ENCODE measurements at places on chromosomes 1 and 21.
A peak's percentile ranks its signal among the peaks of the same experiment; 100 is the strongest.

- DNase-seq: no peak
These were observed 16.0 kb downstream of the PLA2G2E start for GRCh38 chr1:19907456-19907855.

GRCh38 chr1:151318975-151319374 is 8.2 kb downstream of the PI4KB start:
- no peak for DNase-seq

GRCh38 chr1:54940042-54940441 is 40.4 kb upstream of the TMEM61 start:
- no peak for DNase-seq

GRCh38 chr21:31873696-31874599 is 1.1 kb downstream of the HUNK start:
- DNase-seq: no peak

- peak; percentile 19 for DNase-seq
These were observed 31.6 kb upstream of the UBE2U start for GRCh38 chr1:64171797-64172281.

DNA sequence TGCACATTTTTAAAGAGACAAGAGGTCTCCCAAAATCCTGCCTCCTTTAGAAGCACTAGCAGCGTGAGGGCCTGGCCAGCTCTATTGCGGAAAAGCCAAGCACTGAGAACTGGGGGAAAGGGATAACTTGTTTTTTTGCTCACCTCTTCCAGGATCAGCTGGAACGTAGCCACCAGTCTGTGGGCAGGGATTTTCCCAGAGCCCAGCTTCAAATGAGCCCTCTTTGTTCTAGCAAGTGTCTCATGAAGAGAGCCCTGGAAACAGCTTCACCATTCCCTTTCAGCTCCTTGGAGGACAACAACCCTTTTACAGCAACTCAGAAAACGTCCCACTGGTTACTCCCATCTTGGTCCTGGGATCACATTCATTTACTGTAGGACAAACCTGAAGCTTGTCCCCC is 195.4 kb downstream of the LMX1A start:
- DNase-seq: no peak

DNA sequence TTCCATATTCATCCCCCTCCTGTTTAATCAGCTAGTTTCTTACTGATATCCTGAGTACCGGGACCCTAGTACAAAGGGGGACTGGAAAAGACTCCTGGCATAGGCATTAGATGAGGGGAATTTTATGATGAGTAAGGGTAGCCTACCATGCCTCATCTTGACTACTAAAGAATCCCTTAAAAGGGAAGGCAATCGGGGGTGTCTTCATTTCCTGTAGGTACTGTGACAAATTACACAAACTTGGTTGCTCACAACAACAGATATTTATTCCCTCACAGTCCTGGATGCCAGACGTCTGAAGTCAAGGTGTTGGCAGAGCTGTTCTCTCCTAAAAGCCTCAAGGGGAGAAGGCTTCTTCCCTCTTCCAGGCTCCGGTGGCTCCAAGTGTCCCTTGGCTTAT is 28.9 kb upstream of the RUNX1 start:
- DNase-seq: no peak

- no peak for DNase-seq
These were observed 160.3 kb downstream of the CACNA1E start for GRCh38 chr1:181643631-181644030.

- DNase-seq: no peak
These were observed 9.5 kb downstream of the SLC45A3 start for GRCh38 chr1:205670611-205671430.

GRCh38 chr1:44594871-44595735 is 79.2 kb downstream of the TMEM53 start:
- peak; percentile 22 for DNase-seq

DNA sequence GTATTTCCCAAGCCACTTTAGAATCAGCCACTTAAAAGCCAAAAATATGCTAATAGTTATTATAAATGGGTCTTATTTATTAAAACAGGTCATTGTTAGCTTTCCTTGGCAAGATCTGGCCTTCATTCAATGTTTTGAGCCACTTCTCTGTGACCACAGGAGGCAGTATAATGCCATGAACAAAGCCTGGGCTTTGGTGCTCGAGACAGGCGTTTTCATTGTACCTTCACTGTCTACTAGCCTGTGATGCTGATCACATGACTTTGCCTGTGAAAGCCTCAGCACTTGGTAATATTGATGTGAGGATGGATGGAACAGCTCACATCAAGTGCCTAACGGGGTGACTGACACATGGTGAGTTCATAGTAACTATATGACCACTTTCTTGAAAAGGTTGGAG is 217.0 kb downstream of the RWDD3 start:
- DNase-seq: no peak

DNA sequence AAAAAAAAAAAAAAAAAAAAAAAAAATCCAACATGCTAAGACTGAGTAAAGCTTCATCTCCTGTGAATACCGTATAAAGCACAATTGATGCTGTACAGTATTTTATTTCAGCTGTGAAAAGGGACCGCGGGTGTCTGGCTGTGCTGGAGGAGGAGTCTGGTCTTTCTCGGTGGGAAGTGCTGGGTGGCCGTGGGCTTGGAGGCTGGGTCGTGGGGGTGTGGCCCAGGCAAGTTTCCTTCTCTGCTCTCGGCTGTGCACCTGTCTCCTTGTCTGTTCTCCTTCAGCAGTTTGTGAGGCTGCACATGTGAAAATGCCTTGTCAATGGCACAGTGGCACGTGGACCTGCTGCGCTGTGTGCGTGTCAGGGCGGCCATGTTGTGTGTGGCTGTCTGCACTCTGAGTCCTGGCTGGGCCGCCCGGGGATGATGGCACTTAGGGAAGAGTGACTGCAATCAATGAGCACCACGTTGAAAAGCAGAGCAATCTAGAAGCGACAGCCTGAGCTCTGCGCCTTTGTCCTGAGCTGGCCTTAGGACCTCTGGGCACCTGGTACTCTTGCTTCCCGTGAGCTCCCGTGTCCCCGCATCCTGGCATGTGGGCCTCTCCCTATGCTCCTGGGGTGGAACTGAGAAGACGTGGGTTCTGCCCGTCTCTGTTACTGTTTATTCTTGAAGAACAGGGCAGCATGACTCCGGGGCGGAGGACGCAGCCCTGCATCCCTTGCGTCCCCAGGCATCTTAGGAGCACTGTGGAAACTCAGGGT is 14.5 kb downstream of the AGPAT3 start:
- DNase-seq: no peak

- no peak for DNase-seq
These were observed 56.3 kb downstream of the NVL start for GRCh38 chr1:224273641-224274040.

DNA sequence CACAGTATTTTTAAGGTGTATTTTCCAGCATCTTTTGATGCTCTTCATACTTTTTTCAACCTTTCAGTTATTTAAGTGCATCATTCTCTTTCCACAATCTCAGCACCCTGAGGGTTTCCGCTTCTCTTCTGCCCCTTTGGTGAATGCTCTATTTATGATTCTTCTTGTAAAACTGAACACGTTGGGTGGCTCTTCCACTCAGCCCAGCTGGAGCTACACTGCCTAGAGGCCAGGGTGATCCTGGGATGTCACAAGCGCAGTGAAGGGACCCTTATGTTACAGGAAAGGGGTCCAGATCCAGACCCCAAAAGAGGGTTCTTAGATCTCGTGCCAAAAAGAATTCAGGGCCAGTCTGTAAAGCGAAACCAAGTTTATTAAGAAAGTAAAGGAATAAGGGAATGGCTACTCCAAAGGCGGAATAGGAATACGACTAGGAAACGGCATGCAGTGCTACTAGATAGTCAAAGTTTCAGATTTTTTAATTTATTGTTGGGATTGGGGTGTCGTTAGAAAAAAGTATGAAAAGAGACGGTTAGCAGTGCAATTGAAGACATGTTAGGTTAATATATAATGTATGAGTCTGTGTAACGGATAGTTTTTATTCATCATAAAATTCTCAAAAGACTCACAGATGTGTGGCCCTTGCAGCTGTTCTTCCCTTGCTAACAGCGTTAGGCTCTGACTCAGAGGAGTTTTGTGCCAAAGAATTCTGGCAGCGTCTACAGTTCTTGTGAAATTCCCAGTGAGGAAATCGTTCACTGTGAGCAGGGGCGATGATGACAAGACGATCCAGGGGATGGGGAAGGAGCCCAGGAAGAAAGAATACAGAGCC is 14.4 kb upstream of the ERVH48-1 start:
- peak; percentile 40 for DNase-seq

- no peak for DNase-seq
These were observed 38.2 kb upstream of the PLA2G5 start for GRCh38 chr1:20031836-20032235.

DNA sequence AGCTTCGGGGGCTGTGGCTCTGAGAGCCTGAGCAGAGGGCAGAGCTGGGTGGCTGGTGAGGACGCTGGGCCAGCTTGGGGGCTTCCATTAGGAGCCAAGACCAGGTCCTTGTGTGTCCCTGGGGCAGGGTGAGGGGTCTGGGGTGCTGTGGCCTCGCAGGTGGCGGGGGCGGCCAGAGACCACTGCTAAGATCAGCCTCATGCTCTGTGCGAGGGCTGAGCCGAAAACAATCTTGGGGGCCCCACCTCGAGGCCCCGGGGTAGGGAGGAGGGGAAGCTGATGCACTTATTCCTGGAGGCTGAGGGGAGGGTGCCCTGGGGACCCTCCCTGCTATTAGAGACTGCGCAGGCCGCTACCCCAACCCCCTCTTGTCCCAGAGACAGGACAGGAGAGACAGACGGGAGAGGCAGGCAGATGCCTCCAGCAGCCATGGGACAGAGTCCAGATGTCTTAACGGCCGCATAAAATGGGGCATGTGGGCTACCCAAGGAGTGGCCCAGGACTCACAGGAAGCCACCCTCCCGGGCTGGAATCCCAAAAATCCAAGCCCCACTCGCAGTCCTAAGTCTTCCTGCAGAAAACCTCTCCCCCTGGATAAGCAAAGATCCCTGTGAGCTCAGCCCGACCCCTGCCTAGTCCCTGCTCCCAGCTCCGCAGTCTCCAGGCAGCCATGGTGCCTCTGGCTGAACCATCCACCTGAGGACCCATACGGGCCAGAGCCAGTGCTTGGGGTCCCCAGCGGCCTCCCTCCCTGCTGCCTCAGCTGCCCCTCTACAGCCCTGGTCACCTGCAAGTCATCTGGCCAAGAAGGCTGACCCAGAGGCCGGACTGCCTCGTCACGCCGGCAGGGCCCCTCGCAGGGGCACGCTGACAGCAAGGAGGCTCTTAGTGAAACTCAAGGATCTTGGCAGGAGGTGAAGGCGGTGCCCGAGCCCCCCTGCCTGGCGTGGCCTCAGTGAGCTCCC is 43.6 kb upstream of the COL18A1 start:
- DNase-seq: no peak

DNA sequence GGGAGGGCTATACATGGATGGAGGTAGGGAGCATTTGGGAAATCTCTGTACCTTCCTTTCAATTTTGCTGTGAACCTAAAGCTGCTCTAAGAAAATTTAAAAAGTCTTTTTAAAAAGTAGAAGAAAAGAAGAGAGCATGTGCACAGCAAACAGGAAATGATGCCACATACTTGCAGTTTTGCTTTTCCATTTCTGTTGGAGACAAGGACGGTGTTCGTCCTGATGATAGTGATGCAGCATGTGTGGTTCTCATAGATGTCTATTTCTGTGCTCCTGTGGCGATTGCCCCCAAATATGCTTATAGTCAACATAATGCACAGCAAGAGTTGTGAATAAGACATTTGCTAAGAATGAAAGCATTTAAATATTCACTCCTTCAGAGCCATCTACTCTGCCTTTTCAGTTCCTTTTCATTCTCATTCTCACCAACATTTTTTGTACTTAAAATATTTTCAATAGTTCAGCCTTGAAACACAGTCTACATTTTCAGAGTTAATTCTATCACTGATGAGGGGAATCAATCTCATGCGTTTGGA is 66.6 kb downstream of the LRRC8C start:
- DNase-seq: no peak

DNA sequence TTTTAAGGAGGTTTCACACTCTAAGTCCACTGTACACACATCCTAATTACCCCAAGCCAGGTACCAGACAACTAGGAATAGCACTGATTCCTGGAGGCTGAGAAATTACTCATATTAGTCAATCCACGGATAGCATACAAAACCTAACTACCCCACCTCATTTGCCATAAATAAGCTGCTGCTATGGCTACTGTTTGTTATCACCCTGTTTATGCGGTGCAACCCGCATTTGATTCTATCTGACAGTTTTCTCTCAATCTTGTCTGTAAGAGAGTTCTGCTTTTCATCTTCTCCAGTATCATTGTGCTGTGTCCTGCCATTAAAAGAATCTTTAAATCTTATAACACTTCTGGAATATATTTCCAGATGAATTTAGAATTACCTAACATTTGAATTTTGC is 1496.5 kb downstream of the PLA2G4A start:
- DNase-seq: no peak

GRCh38 chr1:26067432-26067911 is at the start of gene TRIM63:
TSS of gene TRIM63 (minus strand) at chr1:26067630. CDS start at chr1:26067494, 136 bp downstream.
- DNase-seq: no peak
